Central memory CD4-positive, alpha-beta T cell (primary cell): ENCODE measurements at places on chromosomes 2 and 18.

DNA sequence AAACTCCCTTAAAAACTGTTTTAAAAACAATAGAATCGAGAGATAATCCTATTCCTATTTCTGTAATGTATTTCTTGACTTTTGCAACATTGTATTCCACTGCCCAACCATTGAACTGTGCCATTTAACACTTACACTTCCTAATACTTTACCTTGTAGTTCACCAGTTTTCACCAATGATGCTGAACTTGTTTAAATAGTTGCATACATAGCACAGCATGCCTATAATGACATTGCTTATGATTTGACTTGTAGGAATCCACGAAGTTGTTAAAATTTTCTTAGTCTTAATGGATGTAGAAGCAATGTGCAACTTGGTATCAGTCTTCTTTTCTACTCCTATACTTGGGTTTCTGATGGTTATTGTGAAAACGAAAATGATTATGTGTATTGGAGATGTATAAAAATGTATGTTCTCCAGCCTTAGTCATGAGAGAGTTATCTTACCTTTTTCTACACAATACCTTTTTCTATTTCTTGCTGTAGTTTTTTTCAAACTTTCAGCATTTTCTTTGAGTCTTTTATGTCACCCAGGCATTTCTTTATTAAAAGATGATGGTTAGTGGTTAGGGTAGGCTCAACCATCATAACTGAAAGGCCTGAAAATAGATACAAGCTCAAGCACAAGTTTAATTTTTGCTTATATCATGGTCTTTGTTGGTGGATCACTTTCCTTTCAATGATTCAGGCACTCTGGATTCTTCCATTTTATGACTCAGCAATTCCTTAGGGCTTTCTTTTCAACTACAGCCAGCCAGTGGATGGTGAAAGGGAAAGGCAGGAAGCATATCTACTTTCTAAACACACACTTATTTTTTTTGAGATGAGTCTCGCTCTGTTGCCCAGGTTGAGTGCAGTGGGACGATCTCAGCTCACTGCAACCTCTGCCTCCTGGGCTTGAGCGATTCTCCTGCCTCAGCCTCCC lies 9.4 kb downstream of the GPD2 start:
- no peak for DNase-seq

- no peak for DNase-seq
Measured at GRCh38 chr2:158755310-158756087, 39.6 kb upstream of the DAPL1 start.

- DNase-seq: no peak
Measured at GRCh38 chr2:168874368-168875054, 15.7 kb downstream of the SPC25 start.

GRCh38 chr18:33355263-33355662 lies 85.3 kb downstream of the CCDC178 start:
- no peak for DNase-seq

GRCh38 chr2:215347878-215348277 lies 36.0 kb downstream of the ATIC start:
- no peak for DNase-seq

- DNase-seq: no peak
Measured at GRCh38 chr18:80229363-80229762, 18.0 kb downstream of the PARD6G start.

- no peak for DNase-seq
Measured at GRCh38 chr2:179020156-179020750, 29.7 kb downstream of the CCDC141 start.

- no peak for DNase-seq
Measured at GRCh38 chr18:79248495-79249060, 147.2 kb upstream of the NFATC1 start.

DNA sequence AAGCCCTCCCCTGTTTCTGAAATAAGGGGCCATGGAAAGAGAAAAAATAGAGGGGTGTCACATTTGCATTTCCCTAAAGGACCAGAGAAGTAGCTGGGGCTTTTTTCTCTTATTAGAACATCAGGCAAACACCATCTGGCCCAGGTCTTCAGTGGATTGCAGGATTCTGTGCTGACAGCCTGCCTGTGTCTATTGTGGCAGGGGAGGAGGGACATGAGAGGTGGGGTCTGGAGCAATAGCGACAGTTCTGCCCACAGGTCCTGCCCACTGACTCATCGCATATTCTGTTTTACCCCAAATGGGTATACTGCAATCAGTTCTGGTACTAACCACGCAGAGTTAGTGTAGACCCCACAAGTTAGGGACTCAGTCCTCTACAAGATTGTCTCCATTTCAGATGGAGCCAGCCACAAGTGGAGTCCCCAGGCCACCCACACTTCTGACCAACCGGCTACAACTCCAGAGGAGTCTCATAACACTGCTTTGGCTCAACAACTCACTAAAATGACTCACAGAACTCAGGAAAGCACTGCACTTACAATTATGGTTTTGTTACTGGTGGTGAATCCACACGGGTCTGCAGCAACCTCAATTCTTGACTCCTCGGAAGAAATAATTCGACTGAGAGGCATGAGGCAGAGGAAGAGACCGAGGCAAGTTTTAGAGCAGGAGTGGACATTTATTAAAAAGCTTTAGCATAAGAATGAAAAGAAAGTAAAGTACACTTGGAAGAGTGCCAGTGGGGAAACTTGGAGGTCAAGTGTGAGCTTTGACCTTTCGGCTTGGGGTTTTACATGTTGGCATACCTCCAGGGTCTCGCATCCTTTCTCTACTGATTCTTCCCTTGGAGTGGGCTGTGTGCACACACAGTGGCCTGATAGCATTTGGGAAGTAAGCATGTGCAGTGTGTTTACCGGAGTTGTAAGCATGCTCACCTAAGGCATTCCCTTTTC lies 146.4 kb upstream of the SPATS2L start:
- no peak for DNase-seq

- DNase-seq: no peak
Measured at GRCh38 chr2:18800240-18800971, 211.0 kb upstream of the NT5C1B start.

DNA sequence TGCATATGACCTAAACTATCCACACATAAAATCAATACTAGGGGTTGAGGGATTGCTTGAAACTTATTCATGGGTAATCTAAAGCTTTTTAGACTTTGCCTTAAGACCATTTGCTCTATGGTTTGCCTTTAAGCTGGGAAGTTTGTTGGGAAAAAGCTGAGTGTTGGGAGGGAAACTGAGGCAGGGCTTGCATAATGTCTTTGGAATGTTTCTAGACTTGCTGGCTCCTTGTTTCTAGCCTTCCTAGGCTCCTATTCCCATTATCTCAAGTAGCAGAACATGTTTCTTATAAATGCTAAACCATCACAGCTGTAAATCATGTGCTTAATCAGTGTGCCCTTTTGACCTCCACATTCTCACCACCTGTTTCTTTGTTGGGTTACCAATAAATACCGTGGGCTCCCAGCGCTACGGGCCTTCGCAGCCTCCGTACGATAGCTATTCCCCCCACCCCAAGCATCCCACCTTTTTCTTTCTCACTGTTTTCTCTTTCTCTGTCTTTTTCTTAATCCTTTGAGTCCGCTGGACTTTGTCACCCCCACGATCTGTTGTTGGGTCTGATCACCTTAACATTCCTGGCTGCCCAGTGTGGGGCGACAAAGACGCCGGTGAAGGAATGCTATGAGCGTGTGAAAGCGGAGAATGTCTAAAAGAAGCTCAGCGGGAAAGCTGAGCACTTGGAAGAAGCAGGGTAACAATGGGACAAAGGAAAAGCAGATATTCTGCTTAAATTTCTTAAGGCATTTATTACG lies 49.4 kb upstream of the CWC22 start:
- no peak for DNase-seq

GRCh38 chr2:66170744-66171330 lies 264.1 kb upstream of the MEIS1 start:
- no peak for DNase-seq

- no peak for DNase-seq
Measured at GRCh38 chr18:47968721-47969120, 38.3 kb upstream of the SMAD2 start.

DNA sequence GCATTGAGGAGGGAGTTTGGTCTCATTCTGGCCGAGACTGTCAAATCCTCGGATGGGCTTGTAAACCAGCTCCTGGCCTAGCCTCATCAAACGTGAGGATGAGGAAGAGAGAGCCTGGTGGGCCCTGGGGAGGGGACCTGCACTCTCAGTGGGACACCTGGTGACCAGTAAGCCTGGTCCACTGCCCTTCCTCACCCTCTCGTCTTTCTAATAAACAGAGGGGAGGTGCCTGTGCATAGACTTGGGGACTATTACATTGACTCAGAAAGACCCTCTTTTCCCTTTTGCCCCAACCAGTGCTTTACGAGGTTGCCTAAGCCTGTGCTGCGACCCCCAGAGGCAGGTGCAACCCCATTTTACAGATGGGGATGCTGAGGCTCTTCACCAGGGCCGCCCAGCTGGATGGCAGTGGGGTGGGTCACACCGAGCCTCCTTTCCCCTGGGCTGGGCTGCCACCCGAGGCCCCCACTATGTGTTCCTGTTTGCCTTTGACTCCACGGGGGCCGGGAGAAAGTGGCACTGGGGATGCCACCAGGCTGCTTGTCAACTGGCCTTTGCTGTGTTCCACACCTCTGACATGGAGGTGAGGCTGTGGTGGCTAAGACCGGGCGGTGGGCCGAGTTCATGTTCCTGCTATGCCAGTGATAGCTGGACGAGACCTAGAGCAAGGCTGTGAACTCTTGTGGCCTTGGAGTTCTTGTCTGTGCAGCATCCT lies 85.9 kb downstream of the GLI2 start:
- DNase-seq: no peak

DNA sequence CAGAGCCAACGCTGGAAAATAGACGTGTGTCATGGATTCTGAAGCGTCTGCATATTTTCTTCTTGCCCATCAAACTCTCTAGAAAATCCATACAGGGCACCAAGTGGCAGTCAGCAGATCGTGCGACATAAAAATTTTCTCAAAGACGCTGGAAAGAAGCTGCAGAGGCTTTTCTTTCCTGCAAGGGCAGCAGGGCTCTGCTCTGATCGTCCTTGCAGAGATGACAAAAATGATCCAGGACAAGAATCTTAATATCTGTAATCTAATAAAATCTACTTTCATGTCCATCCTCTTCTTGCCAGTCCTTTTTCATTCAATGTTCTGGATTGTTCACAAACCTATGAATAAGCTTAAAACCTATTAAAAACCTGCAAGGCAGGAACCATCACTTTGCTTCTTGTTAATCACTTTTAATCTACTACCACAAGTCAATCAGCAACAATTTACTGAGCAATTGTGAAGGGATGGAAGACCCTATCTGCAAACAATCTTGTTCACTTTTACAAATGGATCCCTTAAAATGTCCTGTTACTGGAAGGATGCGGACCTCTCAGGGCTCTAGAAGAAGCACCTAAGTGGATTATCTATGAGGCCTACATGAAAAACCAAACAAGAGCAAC lies 93.6 kb downstream of the MREG start:
- DNase-seq: no peak

- no peak for DNase-seq
Measured at GRCh38 chr2:148899638-148900318, 24.8 kb downstream of the KIF5C start.

GRCh38 chr18:79005653-79006052 lies 26.0 kb downstream of the SALL3 start:
- no peak for DNase-seq

- DNase-seq: no peak
Measured at GRCh38 chr2:205640716-205641115, 41.6 kb upstream of the NRP2 start.

DNA sequence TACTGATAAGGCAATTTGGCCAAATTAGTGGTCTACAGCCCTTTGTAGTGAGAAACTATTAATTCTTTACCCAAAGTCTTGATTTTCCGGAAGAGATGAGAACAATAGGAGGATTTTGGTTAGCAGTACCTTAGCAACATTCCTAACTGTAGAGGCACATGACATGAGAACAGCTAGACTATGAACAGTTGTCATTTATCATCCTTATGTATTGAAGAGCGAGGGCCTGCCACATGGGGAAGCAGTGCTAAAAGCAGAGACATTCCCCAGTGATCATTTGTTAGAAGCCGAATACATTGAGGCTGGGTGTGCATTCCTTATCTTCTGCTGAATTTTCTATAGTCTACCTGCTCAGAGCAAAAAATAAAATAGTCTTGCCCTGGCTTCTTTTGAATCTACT lies 65.2 kb downstream of the RBBP8 start:
- no peak for DNase-seq

DNA sequence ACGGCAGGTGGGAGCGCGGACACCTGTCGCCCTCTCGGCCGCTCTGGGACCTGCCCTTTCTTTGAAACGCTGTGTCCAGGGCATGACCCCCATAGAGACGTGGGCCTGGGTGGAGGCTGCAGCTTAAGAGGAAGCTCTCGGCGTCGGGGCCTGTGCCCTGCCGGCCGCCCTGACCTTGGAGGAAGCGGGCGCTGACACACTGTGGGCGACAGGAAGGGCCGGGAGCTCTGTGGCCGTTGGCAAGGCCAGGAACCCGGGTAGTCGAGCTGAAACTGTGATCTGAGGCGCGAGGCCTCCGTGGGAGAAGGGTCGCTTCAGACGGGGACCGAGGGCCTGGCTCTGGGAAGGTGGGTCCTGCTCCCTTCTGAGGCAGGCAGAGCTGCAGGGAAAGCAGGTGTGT lies 28.2 kb downstream of the KCNG2 start:
- DNase-seq: no peak

DNA sequence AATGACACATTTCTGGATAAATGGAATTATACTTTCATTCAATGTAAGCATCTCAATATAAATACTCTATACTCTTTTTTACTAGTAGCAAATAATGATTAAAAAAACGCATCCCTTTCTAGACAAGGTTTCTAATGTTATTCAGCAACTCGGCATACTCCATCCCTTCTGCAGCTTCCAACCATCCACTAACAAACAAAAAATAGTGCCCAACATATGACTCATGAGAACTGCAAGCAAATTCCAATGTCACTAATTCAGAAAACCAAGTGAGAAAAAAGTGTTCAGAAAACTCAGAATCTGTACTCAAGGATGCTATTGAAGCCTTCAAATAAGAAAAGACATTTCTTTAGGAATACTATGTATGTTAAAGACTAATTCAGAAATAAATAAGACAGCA lies 140.0 kb downstream of the BAZ2B start:
- DNase-seq: no peak

DNA sequence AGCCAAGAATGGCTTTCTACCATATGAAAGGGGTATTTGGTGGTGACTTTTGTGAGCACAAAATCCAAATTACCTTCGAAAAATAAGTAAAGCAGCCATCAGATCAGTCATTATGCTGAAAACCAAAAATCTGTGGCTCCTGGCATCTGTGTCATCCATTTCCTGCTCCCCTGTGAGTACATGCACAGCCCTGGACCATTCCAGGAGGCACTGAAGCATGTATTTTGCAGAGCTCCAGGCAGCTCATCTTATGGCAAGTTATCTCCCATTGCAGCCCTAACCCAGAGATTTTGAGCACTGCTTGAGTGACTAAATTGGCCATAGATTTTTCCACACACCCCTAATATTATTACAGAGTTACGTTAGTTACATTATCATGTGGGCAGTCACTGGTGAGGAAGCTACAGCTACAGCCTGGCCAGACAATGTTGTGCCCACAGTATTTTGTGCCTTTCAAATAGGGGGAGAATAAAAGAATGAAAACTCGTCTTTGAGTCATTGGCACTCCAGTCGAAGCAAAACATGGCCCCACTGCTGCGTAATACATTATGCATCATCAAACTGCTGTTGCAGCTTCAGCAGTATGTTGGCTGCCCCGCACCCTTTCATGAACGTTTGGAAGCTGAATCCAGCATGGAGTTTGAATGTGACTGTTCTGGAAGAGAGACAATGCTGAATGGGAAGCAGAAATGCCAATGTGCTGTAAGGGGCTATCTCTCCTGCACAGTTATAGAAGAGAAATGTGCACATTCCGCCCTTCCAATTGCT lies 702.2 kb downstream of the RNF144A start:
- DNase-seq: no peak

GRCh38 chr2:127525691-127526131 lies 578 bp downstream of the IWS1 start:
- no peak for DNase-seq

GRCh38 chr2:203673933-203674332 lies 32.5 kb upstream of the CD28 start:
- peak; percentile 8 for DNase-seq
